ENCODE measurements at places on chromosomes 6 and 20. TPM values are rescaled to one million over a fixed set of nuclear protein-coding genes. Genes with fewer than 3 reads are reported as not detected.

Gene SLC22A2
- polyA plus RNA-seq, result not detected

Gene FRK
- polyA plus RNA-seq, result 2.9 TPM

Gene DEF6
- 4.7 TPM for polyA plus RNA-seq

Gene PTK6
- 12.3 TPM for polyA plus RNA-seq

Gene ADGRB3
- 1.6 TPM for polyA plus RNA-seq

Gene SYCP2L
- polyA plus RNA-seq, result not detected

DNA sequence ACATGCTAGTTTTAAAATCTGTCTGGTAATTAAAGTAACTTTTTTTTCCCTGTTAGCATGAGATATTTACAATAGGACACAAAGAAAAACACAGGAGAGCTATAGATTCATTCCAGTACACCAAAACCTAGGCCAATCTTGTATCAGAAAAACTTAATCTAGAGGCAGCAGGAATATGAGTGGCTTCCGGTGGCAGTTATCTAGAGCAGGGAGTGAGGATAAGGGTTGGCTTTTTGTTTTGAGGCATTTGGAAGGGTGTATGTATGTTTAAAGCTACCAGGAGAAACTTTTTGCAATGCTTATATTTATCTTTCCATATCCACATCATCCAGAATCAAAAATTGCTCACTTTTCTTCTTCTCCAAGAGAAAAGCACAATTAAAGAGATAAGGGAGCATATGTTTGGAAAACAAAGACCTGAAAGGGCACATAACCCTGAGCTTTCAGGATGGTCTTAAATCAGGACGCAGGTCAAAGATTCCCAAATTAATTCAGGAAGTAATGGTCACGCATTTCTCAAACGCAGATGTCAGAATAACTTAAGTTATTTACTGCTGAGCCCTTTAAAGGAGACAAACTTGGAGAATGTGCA lies 13.1 kb downstream of the TFAP2A start:
- no peak for DNase-seq

DNA sequence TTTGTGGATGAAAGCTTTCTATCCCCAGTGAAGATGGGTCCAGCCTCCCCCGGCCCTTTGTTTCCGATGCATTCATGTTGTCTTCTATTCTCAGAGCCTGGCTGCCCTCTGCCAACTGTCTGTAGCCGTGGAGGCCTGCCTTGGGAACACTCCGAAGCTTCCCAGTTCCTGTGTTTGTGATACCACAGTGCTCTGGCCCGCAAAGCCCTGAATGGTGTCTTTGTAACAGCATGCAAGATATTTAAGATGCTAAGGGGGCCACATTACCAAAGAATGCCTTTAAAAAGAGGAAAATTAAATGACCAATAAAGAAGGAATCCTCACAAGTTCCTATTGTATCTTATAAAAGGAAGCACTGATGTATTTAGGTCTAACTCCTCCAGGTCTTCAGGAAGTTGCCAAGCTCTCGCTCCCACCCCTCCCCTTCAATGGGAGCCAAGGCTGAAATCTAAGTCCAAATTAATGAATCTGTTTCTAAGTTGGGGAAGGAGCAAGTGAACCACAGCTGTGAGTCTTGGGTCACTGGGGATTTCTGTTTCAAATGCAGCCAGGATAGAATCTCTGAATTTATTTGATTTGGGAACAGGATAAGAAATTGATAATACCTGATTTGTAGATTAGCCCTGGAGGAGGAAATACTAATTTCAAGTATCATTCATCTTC lies 596.1 kb downstream of the QKI start:
- DNase-seq, result no peak

GRCh38 chr20:59390437-59390836 lies 90.0 kb downstream of the EDN3 start:
- no peak for DNase-seq

- no peak for DNase-seq
Measured at GRCh38 chr6:52331793-52332457, 30.0 kb upstream of the PAQR8 start.

DNA sequence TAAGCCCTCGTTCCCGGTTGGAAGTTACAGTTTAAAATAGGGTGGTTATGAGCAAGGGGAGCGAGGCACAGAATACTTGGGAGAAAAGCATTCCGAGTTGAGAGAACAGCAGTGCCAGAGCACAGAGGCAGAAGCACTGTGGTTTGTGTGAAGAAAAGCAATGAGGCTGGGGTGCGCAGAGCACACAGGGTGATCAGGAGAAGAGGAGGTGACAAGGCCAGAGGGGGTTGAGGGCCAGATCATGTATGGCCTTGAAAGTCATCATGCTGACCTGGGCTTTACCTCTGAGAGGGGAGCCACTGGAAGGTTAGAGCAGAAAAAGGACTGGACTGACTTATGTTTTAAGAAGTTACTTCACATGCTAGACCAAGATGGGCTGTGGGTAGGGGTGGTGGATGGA lies 3.5 kb upstream of the BTN3A2 start:
- no peak for DNase-seq

- DNase-seq, result no peak
Measured at GRCh38 chr6:11876934-11877433, 98.4 kb upstream of the ADTRP start.

DNA sequence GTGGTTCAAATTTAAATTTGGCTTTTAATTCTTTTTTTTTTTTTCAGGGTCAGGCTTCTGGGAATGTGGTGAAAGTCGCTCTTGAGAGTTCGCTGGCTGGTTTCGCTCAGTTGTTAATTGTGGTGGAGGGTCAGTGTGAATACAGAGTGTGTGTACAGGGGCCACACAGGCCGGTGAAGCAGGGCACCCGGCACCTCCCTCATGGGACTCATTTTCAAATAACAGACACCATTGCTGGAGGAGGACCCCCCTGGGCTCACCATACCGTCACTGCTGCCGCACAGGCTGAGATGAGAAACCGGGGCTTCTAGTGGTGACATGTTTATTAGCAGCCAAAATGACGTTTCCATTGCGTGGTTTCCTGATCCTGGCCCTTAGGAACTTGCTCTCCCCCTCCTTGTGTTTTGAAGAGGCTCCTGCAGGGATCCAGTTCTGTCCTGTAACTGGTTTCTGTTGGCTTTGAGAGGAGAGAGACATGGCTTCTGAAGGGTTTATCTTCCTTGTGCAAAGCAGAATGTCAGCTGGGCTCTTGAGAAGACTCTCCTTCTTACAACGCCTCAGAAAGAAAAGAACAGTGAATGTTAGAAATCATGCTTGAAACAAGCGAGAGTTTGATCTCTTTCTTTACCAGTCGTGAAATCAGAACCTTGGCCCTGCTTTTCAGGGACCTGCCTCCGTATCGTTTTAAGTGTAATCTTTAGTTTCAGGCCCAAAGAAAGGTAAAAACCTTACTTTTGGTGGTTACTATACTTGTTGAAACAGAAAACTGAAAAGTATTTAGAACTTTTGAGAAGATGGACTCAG lies 37.8 kb downstream of the DUSP22 start:
- DNase-seq, result peak; percentile 28

DNA sequence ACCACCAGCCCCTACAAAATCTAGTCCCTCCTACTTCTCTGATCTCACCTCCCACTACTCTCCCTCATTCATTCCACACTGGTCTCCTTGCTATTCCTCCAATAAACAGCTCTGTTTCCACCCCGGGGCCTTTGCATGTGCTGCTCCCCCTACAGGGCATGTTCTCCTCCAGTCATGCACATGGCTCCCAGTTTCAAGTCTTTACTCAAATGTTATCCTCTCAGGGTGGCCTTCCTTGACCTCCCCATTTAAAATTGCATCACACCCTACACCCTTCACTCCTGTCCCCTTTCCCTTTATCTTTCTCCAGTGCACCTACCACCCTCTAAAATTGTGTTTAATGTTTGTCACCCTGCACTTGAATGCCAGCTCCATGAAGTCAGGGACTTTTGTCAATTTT lies 174.5 kb downstream of the MRPL14 start:
- no peak for DNase-seq

GRCh38 chr6:99270826-99271225 lies 78.6 kb downstream of the FAXC start:
- DNase-seq, result peak; percentile 5

DNA sequence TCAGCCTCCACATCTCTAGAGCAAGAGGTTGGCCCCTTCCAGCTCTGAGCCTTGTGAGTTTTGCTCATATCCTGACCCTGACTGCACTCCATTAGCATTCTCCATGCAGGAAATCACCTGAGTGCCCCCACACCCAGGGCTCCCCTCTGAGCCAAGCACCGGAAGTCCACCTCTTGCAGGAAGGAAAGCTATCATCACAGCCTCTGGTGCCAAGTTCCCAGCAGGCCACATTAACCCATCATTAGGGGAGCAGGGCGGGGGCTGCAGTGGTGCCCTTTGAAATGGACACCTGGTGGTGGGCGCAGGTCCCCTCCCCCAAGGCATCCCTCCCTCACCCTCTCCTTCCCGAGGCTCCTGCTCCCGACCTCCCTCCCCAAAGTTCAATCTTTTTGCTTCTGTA lies 16.1 kb downstream of the GRM4 start:
- DNase-seq, result no peak

DNA sequence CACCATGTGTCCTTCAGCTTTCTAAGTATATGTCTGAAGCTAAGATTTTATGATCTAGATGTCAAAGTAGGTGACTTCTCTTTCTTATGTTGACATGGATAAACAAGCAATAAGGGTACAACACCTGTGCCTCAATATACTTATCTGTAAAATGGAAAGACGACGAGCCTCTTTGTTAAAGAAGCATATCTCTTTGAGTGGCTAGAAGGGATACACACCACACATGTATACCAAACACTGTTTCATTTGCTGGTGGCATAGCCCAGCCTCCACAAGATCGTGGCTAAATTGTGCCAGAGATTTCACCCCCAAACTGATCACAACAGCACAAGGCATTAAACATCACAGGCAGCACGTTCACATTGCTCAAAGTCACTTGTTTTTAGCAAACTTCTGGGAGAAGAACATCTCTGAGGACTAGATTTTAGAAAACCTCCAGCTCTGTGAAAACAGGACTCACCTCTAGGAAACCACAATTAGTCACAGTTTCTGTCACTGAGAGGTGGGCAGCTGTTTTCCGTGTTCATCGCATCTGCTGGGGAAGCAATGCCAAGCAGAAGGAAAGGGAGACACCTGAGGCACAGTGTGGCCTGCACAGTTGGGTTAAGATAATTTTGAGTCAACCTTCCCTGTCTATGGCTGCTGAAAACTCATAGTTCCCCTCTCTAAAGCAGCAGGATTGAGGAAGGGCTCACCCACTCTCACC lies 263.0 kb upstream of the PLCB4 start:
- no peak for DNase-seq

DNA sequence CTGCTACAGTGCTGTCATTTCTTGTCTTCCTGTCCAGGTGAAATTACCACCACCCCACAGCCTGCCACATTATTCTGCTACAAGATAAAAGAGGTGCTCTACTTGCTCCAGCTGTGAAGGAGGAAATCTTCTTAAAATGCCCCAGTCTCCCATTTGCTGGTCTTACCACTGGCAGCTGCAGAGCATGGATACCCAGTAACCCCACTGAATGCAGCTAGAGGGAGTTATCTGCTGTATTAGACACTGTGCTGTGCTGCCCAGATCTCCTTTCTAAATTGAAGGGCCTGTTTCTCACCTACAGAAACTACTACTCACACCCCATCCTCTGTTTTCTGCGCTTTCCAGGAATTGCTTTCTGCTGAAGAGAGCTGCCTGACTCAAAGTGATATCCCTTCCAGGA lies 517.8 kb downstream of the PKHD1 start:
- DNase-seq, result no peak

- no peak for DNase-seq
Measured at GRCh38 chr6:4102687-4103244, 23.8 kb upstream of the FAM217A start.

DNA sequence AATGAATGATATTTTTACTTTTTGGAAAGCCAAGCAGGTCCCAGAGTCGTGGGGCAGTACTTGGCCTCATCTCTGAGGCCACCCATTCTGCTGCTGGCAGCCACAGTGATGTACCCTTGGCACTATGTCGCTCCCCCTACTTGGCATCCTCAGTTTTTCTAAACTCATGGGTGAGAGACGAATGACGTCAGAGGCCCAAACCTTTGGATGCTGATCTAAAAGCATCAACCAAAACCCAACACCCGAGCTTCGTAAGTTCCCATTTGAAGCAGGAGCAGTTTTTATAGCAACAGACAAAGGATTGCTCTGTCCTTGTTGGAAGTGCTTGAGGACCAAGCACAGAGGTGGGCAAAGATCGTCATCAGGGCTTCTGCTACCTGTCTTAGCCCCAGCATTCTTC lies 212.9 kb downstream of the PAX1 start:
- DNase-seq, result no peak

DNA sequence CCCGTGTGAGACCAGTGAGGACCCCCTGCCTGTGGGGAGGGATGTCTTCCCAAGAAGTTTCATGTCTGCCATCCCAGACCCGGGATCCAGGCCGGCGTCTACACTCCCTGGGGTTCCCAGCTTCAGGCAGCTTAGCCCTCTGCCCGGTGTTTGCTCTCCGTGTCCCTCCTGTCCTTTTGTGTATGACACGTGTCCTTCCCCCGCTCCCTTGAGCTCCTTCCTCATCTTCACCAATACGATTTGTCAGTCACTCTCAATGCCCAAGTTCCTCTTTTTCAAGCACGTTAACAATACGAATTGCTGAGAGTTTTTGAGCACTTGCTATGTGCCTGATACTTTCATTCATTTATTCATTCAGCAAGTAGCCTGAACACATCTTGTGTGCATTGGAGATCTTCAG lies 115.6 kb upstream of the PTPN1 start:
- no peak for DNase-seq

GRCh38 chr6:169763308-169763707 lies 11.9 kb downstream of the ERMARD start:
- DNase-seq, result no peak

DNA sequence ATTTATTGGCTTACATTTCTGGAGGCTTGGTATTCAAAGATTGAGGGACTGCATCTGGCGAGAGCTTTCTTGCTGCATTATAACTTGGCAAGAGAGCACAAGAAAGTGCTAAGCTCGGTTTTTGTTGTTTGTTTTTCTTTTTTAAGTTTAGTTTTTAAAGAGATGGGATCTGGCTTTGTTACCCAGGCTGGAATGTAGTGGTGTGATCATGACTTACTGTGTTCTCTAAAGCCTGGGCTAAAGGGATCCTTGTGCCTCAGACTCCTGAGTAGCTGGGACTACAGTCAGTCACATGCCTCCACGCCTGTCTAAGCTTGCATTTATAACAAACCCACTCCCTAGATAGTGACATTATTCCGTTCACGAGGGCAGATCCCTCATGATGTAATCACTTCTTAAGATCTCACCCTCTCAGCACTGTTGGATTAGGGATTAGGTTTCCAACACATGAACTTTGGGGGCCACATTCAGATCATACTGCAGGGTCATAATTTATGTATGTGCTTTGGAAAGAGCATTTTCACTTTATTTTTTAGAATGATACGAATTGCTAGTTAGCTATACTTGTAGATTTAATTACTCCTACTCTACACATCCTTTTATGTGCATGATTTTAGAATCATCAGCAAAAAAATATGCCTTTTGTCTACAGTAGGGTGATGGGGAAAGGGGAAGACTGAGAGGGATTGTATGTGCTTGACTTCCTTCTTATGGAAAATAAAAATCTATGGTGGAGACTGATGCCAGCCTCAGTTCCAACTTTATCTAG lies 167.8 kb downstream of the JARID2 start:
- DNase-seq, result no peak

- DNase-seq, result no peak
Measured at GRCh38 chr20:50582092-50582491, 71.9 kb downstream of the PTPN1 start.

All from small intestine (tissue), 16 donors.